ENCODE measurements at places on chromosomes 11 and 22. TPM values are rescaled to one million over a fixed set of nuclear protein-coding genes. Genes with fewer than 3 reads are reported as not detected.

DNA sequence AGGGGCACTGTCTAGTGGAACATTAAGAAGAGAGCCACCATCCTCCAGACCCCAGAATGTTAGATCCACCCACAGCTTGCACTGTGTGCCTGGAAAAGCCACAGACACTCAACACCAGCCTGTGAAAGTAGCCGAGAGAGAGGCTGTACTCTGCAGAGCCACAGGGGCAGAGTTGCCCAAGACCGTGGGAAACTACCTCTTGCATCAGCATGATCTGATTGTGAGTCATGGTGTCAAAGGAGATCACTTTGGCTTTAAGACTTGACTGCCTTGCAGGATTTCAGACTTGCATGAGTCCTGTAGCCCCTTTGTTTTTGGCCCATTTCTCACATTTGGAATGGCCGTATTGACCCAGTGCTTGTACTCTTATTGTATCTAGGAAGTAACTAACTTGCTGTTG, 115.9 kb upstream of the CCDC179 start:
- DNase-seq: no peak

OR2D3 gene
- not detected for total RNA-seq

DNA sequence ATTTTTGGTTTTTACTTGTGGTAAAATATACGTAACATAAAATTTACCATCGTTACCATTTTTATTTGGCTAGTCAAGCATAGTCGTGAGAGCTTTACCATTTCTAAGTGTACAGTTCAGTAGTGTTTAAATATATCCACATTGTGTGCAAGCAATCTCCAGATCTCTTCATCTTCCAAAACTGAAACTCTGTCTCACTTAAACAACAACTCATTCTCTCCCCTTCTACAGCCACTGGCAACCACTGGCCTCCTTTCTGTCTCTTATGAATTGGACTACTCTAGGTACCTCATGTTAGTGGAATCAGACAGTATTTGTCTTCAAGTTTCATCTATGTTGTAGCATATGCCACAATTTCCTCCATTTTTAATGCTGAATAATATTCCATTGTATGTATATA, 37.4 kb downstream of the SMC1B start:
- no peak for DNase-seq

DNA sequence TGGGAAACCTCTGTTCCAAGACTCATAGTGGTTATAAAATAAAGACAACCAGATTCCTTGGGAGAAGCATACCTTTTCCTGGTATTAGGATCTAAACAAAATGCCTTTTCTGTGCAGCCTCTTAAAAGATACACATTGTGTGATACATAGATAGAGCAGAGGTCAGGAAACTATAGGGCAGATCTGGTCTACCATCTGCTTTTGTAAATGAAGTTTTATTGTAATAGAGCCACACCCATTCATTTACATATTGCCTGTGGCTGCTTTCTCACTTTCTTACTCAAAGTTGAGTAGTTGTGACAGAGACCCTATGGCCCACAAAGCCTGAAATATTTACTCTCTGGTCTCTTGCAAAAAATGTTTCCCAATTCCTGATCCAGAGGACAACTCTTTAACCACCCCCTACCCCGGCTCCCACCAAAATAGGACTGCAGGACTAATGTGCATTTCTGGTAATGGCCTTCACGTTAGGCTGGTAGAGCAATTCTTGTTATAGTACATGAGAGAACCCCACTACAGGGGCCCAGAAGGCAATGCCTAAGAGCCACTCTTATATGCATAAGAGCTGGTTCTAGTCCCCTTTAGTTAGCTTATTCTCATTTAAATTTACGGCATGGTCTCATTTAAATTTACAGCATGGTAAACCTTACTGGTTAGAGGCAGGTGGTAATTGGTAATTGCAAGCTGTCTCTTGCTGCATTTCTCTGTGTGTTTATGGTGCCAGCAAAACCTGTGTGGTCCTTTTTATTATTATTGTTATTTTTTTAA, 76.8 kb upstream of the YWHAH start:
- DNase-seq: no peak

NXPE4 gene
- not detected for total RNA-seq

TMA7B gene
- not detected for total RNA-seq

DNA sequence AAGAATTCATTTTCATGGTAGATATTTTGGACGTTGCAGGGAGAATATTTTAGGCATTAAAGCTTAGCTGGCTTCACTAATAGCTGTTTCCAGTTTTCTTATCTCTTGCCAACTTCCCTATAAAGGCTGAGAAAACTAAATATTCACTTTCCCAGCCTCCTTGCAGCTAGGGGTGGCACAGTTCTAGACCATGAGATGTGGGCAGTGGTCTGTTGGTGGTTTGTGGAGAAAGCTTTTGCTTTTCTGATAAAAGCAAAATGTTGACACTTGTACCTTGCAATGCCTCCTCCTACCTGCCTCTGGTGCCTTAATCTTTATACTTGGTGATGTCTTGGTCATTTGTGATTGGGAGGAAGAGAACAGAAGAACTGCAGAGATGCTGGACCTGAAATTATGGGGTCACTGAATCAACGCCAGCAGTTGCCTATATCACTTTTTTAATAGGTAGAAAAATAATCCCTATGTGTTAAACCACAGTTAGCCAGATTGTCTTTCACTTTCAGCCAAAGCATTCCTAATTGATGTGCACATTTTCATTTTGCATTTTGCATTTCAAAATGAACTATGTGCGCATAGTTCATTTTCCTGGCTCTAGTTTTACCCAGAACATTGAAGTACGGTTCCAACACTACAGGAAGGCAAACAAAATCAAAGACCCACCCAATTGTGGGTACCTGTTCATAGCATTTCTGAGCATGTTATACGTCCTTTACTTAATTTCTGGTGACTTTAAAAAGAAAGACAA, 24.9 kb upstream of the ABTB2 start:
- no peak for DNase-seq

ZFPL1 gene
- 38.6 TPM for total RNA-seq

ZP1 gene
- total RNA-seq: 0.36 TPM

DNA sequence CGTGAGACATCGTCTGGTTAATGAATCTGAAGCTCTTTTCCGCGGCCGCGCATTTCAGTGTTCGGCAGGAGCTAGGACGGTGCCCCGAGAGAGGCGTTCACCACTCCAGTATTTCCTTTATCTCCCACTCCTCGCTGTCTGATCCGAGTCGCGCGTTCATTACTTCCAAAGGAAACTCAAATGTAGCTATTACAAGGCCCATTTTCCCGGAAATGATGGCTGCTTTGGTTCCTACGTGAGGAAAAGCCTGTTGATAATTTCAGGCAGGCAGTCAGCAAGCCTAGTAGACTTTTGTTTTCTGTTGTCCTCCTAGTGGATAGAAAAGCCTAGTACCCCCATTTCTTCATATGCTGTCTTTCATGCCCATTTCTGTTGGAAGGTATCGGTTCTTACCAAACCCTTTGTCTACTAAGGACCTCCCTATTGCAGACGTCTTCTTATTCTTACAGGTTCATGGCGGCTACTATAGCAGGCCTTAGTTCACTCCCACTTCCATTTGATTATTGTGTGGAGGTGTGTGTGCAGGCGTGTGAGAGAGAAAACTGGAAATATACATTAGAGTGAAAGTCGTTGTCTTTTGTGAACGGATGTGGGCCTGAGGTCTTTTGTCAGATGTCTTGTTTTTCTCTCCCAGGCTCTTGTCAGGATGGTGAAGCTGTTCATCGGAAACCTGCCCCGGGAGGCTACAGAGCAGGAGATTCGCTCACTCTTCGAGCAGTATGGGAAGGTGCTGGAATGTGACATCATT, 737 bp downstream of the RBM4 start:
- DNase-seq: no peak

DNA sequence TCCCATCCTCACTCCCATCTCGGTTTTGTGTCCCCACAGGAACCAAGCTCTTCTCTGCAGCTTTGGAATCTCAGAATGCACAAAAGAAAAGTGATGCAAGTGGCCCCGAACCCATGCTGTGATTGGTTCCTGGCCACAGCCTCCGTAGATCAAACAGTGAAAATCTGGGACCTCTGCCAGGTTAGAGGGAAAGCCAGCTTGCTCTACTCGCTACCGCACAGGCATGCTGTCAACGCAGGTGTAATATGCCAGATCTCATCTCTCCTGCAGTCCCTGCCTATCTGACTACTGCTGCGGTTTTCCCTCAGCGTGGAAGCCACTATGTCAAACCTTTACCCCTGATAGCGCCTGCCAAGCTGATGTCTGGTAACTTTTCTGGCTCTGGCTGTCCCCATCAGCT, 200.5 kb upstream of the LRRC4C start:
- no peak for DNase-seq

Measured in osteoblast (primary cell).